Dermis microvascular lymphatic vessel endothelial cell (primary cell): ENCODE measurements at places on chromosomes 3 and 15. TPM values are rescaled to one million over a fixed set of nuclear protein-coding genes. Genes with fewer than 3 reads are reported as not detected.

Gene FBXO40
- not detected in 2 replicates for total RNA-seq

Gene GP9
- not detected in 2 replicates for total RNA-seq

DNA sequence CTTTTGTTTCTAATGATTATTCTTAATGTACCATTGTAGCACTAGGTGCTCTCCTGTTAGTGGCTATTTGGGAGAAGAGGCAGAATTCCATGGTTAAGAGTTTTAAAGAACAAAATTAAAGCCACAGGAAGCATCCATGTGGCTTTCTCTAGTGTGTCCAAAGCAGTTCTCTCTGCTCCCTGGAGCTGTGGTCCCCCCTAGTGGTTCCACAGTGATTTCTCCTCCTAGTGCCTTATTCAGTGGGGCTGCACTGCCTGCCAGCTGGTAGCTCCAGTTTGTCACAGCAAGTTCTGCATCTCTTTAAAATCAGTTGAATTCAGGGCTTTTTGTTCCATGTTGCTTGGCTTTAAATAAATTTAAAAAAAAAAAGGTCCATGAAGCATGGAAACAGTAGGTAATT is 39.6 kb upstream of the FAM98B start:
- DNase-seq = peak; percentile 10

Gene COLQ
- 0.39 and 1.9 TPM in 2 replicates for total RNA-seq

- DNase-seq = no peak
Measured at GRCh38 chr15:67968564-67968963, 85.6 kb upstream of the PIAS1 start.

Gene CSTA
- not detected in 2 replicates for total RNA-seq

GRCh38 chr3:5788496-5788895 is 601.0 kb downstream of the EDEM1 start:
- DNase-seq = no peak

GRCh38 chr3:6989608-6990291 is 128.8 kb downstream of the GRM7 start:
- no peak for DNase-seq

Gene CYP8B1
- not detected in 2 replicates for total RNA-seq

GRCh38 chr3:79297245-79297960 is 470.4 kb downstream of the ROBO1 start:
- no peak for DNase-seq

Gene GOLGA8S
- total RNA-seq = 0.13 TPM in 1 of 2 replicates, not detected in the other

- no peak for DNase-seq
Measured at GRCh38 chr3:192710366-192710765, 17.0 kb downstream of the FGF12 start.

DNA sequence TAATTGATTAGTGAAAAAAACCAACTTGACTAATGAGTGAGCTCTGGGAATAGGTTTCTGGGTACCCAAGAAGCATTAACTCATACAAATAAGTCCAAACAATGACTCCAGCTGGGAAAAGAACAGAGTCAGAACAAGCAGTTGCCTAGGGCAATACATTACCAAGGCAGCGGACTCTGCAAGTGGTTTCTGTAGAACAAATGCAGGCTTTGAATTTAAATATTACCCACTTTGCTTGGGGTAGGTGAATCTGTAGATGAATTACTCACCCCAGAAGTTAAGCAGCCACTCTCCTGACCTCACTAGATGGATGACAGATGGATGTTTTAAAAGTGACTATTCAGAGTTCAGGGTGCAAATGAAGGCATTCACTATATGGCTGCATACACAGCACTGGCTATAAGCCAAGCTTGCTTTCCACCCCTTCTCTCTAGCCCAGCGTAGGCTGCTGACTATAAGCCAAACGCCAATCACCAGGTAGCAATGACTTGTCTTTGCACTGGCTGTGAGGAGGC is 73.1 kb upstream of the BHLHE40 start:
- no peak for DNase-seq

- peak; percentile 90 for DNase-seq
Measured at GRCh38 chr3:141796889-141797781, 33.9 kb downstream of the GRK7 start.

GRCh38 chr15:25056484-25057425 is 102.0 kb downstream of the SNRPN start:
- DNase-seq = no peak

Gene SLC15A2
- under 0.01 TPM in 2 replicates for total RNA-seq

Gene GPR156
- total RNA-seq = under 0.01 TPM in 2 replicates

Gene SLC7A14
- under 0.01 and 0.13 TPM in 2 replicates for total RNA-seq

Gene CFAP161
- 0.38 and 0.90 TPM in 2 replicates for total RNA-seq

DNA sequence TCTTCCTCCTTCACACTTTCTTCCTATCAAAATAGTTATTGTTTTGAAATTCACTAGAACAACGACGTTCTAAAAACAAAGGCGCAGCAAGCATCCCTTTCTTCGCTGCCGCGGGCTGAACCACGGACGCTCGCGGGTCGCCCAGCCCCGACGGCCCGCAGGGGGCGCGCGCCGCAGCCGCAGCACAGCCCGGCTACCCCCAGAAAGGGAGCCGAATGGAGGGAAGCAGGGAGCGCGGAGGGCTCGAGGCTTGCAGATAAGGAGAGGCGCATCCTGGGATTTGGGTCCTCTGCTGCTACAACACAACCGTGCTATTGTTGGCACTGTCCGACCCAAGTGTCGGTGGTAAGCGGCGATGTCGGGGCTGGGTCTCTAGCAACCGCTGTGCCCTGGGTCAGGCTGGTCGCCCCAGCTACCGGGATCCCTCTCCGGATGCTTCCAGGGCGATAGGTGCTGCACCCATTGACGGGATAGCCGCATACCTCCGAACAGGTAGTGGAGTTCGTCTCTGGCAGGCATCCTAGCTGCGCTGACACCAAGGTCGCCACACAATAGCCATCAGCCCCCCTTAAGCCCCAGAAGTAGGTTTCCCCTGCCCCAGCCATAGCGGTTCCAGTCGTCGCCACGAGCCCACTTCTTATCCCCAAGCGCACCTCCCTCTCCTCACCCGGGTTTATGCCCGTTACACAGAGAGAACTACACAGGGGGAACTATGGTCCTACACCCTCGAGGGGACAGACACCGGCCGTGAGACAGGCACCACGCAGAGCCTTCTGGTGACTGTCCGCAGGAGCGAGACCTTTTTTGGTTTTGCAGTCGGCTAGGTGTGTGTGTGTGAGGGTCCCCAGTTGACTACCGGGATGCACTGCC is 6.0 kb downstream of the ONECUT1 start:
- DNase-seq = no peak

GRCh38 chr15:90782442-90782841 is 65.3 kb downstream of the BLM start:
- no peak for DNase-seq

Gene PRSS50
- not detected in 2 replicates for total RNA-seq

- no peak for DNase-seq
Measured at GRCh38 chr15:27767918-27768640, 331.0 kb downstream of the OCA2 start.

Gene FAM162A
- 4.0 and 7.2 TPM in 2 replicates for total RNA-seq

GRCh38 chr15:63494408-63494807 is 10.0 kb upstream of the USP3 start:
- no peak for DNase-seq

GRCh38 chr15:41695750-41696436 is 35.7 kb downstream of the MGA start:
- DNase-seq = peak; percentile 75

GRCh38 chr3:152127058-152127457 is 141.7 kb upstream of the MBNL1 start:
- no peak for DNase-seq

Gene GOLGA8K
- 0.13 and 0.39 TPM in 2 replicates for total RNA-seq

Gene GHRL
- total RNA-seq = 0.39 and 0.51 TPM in 2 replicates

GRCh38 chr15:38854506-38854905 is 289.9 kb upstream of the RASGRP1 start:
- DNase-seq = no peak
